ENCODE measurements at places on chromosomes 7 and 10. TPM values are rescaled to one million over a fixed set of nuclear protein-coding genes. Genes with fewer than 3 reads are reported as not detected.
A peak's percentile ranks its signal among the peaks of the same experiment; 100 is the strongest.

CACNB2 gene
- 0.15 TPM for polyA plus RNA-seq

GRCh38 chr7:91876391-91877133, 3.9 kb downstream of the MTERF1 start:
- peaks cover 9% of the 10 kb centered on the region for H3K36me3 ChIP-seq
- H3K4me3 ChIP-seq = no peak overlapping the region
- H3K4me1 ChIP-seq = peaks cover 10% of the 10 kb centered on the region

- no peak overlapping the region for H3K27ac ChIP-seq
- no peak overlapping the region for H3K4me3 ChIP-seq
These were observed 724.6 kb upstream of the SORCS1 start for GRCh38 chr10:107889105-107889504.

DNA sequence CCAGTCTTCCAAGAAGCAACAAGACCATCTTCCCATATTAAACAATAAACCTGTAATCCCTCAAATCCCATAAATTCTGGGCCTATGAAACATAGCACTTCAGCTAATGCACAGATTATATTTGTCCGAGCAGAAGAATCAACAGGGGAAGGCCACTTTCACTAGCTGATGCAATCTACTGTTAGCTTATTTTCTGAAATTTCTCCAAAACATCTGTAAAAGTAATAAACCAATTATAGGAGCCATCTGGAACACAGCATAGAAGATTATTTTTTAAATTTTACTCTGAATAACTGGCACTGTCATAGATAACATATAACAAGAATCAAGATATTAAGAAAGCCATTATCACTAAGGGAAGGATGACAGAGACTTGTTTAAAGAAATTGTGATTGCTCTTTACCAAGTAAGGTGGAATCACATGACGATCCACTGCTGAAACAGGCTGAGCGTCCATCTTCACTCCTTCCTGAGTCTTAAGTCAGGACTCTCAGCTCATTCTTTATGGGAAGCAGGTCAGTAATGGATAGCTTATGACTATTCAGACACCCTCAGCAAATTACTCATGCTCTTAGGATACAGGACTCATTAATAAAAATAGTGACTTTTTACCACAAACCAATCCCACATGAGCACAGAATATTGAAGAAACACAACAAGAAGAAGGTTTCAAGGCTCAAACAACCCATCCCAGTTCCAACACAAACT, 719.5 kb downstream of the XPNPEP1 start:
- H3K4me1 ChIP-seq = no peaks in the 10 kb centered on the region
- H3K4me3 ChIP-seq = no peak overlapping the region
- no peak overlapping the region for H3K27ac ChIP-seq
- no peak for DNase-seq

- H3K4me1 ChIP-seq = no peaks in the 10 kb centered on the region
- no peak overlapping the region for H3K4me3 ChIP-seq
- H3K27me3 ChIP-seq = peaks cover 17% of the 10 kb centered on the region
- no peaks in the 10 kb centered on the region for H3K36me3 ChIP-seq
- DNase-seq = no peak
- no peak overlapping the region for H3K27ac ChIP-seq
These were observed 4.3 kb downstream of the IRF5 start for GRCh38 chr7:128941946-128942526.

DNA sequence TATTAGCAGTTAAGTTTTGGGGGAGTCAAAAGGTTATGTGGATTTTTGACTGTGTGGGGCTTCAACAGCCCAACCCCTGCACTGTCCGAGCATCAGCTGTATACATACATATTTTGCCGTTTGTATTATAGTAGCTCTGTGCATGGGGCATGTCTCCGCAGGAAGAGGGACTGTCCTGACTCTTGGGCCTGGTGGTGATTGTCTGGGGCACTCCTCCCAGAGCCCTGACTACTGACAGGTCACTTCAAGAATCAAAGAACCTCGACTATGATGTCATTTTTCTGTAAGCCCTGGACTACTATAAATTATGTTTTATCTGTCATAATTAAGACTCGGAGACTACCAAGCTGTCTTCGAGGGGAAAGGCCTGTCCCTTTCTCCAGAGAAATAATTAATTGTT, 51.8 kb downstream of the MGMT start:
- no peak for DNase-seq
- H3K27me3 ChIP-seq = no peaks in the 10 kb centered on the region
- no peak overlapping the region for H3K27ac ChIP-seq
- H3K36me3 ChIP-seq = no peaks in the 10 kb centered on the region

DNA sequence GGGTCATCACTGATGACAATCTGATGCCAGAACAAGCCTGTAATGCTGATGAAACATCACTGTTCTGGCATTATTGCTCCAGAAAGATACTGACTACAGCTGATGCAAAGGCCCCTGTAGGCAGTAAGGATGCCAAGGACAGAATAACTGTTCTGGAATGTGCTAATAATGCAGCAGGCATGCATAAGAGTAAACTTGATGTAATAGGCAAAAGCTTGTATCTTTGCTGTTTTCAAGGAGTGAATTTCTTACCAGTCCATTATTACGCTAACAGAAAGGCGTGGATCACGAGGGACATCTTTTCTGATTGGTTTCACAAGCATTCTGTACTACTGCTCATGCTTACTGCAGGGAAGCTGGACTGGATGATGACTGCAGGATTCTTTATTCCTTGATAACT, 18.7 kb downstream of the LCOR start:
- H3K4me3 ChIP-seq = no peak overlapping the region
- peaks cover 3% of the 10 kb centered on the region for H3K36me3 ChIP-seq
- H3K27ac ChIP-seq = peak overlapping the region; percentile 30

VWDE gene
- 0.01 TPM for polyA plus RNA-seq

DNA sequence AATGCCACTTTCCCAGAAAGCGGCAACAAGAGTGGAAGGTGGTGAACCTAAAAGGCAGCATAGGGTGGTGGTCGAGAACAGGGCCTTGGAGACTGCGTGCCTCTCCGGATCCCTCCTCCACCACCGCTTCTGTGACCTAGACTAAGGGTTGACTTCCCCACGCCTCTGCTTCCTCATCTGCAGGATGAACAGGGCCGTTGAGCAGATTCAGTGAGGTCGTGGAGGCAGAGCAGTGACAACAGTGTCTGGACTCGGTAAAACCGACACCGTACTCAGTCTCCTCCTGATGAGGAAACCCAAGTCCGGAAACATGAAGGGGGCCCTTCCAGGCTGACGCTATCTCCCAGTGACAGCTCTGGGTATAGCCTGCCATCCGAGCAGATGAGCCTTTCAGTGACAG, 162.6 kb downstream of the CELF2 start:
- H3K27ac ChIP-seq = no peak overlapping the region
- no peaks in the 10 kb centered on the region for H3K36me3 ChIP-seq
- H3K27me3 ChIP-seq = no peaks in the 10 kb centered on the region

GRCh38 chr7:132996581-132997242, 85.2 kb downstream of the CHCHD3 start:
- H3K4me1 ChIP-seq = no peaks in the 10 kb centered on the region
- no peaks in the 10 kb centered on the region for H3K36me3 ChIP-seq
- no peak overlapping the region for H3K27ac ChIP-seq
- no peaks in the 10 kb centered on the region for H3K27me3 ChIP-seq
- no peak overlapping the region for H3K4me3 ChIP-seq
- DNase-seq = no peak

GRCh38 chr7:85593355-85593754, 406.5 kb upstream of the SEMA3D start:
- H3K4me1 ChIP-seq = no peaks in the 10 kb centered on the region
- no peaks in the 10 kb centered on the region for H3K36me3 ChIP-seq
- no peak for DNase-seq
- no peaks in the 10 kb centered on the region for H3K27me3 ChIP-seq
- H3K27ac ChIP-seq = no peak overlapping the region
- H3K4me3 ChIP-seq = no peak overlapping the region

ZNF716 gene
- not detected for polyA plus RNA-seq

GRCh38 chr7:103632972-103633371, 187.0 kb upstream of the SLC26A5 start:
- peaks cover 25% of the 10 kb centered on the region for H3K4me1 ChIP-seq
- no peak overlapping the region for H3K27ac ChIP-seq
- no peaks in the 10 kb centered on the region for H3K36me3 ChIP-seq
- DNase-seq = peak; percentile 13
- H3K27me3 ChIP-seq = no peaks in the 10 kb centered on the region
- H3K4me3 ChIP-seq = no peak overlapping the region

PON1 gene
- not detected for polyA plus RNA-seq

DNA sequence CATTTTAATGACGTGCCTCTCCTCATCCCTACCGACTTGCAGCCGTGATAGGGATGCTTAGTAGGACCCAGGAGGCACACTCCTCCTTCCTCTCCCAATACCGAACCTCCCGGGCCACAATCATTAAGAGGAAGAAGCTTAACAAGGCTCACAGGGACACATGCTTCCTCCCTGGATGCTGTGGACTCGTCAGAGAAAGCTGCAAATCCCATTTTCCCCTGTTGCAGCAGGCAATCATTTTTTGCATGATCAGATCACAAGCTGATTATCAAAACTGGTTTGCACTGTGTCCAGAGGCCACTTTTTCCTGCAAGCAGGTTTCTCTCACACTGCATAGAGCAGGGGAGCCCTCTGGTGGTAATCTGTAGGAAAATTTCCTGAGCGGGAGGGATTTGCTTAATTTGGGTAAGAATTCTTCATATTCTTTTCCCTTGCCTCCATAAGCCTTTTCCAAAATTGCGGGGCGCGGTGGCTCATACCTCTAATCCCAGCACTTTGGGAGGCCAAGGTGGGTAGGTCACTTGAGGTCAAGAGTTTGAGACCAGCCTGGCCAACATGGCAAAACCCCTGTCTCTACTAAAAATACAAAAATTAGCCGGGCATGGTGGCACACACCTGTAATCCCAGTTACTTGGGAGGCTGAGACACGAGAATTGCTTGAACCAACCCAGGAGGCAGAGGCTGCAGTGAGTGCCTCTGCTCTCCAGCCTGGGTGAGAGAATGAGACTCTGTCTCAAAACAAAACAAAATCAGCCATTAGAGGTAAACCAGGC, 16.1 kb upstream of the LAMB4 start:
- H3K36me3 ChIP-seq = no peaks in the 10 kb centered on the region
- H3K4me3 ChIP-seq = peak overlapping the region; percentile 63
- H3K27me3 ChIP-seq = no peaks in the 10 kb centered on the region
- no peak overlapping the region for H3K27ac ChIP-seq
- no peak for DNase-seq
- H3K4me1 ChIP-seq = peaks cover 8% of the 10 kb centered on the region

VIPR2 gene
- not detected for polyA plus RNA-seq

ZNF775 gene
- polyA plus RNA-seq = 1.9 TPM

- no peaks in the 10 kb centered on the region for H3K27me3 ChIP-seq
- no peaks in the 10 kb centered on the region for H3K4me1 ChIP-seq
- no peak for DNase-seq
- H3K36me3 ChIP-seq = no peaks in the 10 kb centered on the region
- H3K27ac ChIP-seq = no peak overlapping the region
- H3K4me3 ChIP-seq = no peak overlapping the region
These were observed 12.4 kb upstream of the NRG3 start for GRCh38 chr10:81862596-81862995.

NPS gene
- not detected for polyA plus RNA-seq

- H3K27ac ChIP-seq = no peak overlapping the region
- no peaks in the 10 kb centered on the region for H3K27me3 ChIP-seq
- no peak overlapping the region for H3K4me3 ChIP-seq
- H3K36me3 ChIP-seq = no peaks in the 10 kb centered on the region
- no peaks in the 10 kb centered on the region for H3K4me1 ChIP-seq
These were observed 95.7 kb downstream of the BUB3 start for GRCh38 chr10:123249894-123250293.

DNA sequence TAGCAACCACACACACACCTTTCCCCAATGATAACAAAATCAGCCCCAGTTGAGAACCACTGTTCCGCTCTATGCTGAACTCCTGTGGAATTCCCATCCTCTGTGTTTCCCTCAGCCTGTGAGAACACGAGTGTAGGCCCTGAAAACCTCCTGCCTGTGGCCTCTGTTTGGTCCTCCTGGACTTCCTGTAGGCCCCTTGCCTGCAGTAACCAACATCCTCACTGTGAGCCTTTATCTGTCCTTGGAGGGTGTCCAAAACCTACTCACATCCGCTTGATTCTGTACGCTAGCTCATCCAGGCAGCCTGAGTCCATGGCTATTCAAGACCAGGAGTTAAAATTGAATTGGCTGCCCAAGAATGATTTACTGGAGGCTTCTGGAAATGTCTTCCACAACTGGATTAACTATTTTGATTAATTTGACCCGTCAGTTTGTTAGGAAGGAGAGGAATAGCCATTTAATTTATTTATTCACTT, 149.8 kb downstream of the AKR1D1 start:
- no peak overlapping the region for H3K4me3 ChIP-seq
- DNase-seq = no peak
- no peaks in the 10 kb centered on the region for H3K4me1 ChIP-seq
- H3K36me3 ChIP-seq = no peaks in the 10 kb centered on the region
- H3K27ac ChIP-seq = no peak overlapping the region

EPO gene
- polyA plus RNA-seq = 0.41 TPM

- H3K4me3 ChIP-seq = peak overlapping the region; percentile 71
- H3K4me1 ChIP-seq = peaks cover 52% of the 10 kb centered on the region
- no peaks in the 10 kb centered on the region for H3K27me3 ChIP-seq
- H3K36me3 ChIP-seq = no peaks in the 10 kb centered on the region
These were observed 153.8 kb upstream of the AKR1E2 start for GRCh38 chr10:4672201-4672600.

GRCh38 chr10:114359041-114359952, 45.0 kb downstream of the AFAP1L2 start:
- DNase-seq = no peak
- H3K27ac ChIP-seq = no peak overlapping the region
- peaks cover 6% of the 10 kb centered on the region for H3K36me3 ChIP-seq
- peaks cover 13% of the 10 kb centered on the region for H3K4me1 ChIP-seq
- H3K4me3 ChIP-seq = no peak overlapping the region
- H3K27me3 ChIP-seq = no peaks in the 10 kb centered on the region

DNA sequence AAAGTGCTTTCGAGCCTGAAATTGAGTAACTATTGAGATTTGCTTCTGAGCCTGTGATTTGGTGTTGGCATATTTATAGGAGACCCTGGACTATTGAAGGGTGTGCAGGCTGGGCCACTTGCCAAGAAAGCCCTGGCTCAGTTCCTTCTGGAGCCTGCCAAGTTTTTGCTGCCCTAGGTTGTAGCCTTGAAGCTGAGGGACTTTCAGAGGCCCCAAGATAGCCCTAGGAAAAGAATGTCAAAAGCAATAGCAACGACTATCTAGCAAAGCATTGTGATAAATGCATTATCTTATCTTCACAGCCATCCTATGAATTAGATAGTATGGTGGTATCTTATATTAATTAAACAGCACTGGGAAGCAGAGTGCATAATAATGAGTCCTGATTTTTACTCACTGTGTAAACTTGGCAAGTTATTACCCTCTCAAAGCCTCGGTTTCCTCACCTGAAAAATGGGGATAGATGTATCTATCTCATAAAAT, 473.7 kb upstream of the PODXL start:
- no peaks in the 10 kb centered on the region for H3K36me3 ChIP-seq
- H3K27ac ChIP-seq = peak overlapping the region; percentile 53
- H3K4me3 ChIP-seq = no peak overlapping the region
- H3K4me1 ChIP-seq = peaks cover 30% of the 10 kb centered on the region

DNA sequence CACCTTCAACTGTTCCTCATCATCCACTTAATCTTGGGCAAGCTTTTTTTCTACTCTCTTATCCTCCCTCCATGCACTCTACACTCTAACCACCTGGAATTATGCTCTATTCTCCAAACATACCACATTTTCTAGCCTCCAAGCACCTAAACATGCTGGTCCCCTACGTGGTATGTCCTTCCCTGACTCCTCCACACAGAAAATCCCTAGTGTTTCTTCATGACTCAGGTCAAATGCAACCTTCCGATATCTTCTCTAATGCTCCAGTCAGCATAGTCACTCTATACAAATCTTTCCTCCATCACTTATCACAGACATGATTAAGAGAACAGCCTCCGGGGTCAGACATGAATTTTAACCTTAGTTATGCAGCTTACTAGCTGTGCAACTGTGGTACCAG, 68.8 kb downstream of the ARMH3 start:
- H3K27ac ChIP-seq = no peak overlapping the region
- no peaks in the 10 kb centered on the region for H3K4me1 ChIP-seq
- no peak overlapping the region for H3K4me3 ChIP-seq

All from keratinocyte (primary cell).